ENCODE measurements at places on chromosomes 6 and 20. TPM values are rescaled to one million over a fixed set of nuclear protein-coding genes. Genes with fewer than 3 reads are reported as not detected.
A peak's percentile ranks its signal among the peaks of the same experiment; 100 is the strongest.

DNA sequence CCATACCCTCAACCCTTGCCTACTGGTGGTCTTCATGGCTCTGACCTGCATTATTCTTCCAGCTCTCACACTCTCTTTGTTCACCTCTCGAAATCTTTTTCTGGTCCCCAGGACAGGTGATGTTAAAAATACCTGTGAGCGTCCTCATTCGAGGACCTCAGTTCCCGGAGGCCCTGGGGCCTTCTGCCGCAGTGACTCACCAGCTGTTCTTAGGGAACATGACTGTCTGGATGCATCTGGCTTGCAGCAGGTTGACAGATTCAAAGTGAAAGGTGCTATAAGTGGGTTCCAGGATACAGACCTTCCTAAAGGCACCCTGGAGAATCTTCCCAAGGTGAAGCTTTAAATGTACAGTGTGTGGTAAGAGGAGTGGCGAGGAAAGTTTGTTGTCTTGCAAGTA is 210.4 kb upstream of the KCNG1 start:
- no peak for DNase-seq

MAP1LC3A gene
- total RNA-seq = 3.6 TPM

GRCh38 chr20:41068806-41069205 is 40.2 kb downstream of the TOP1 start:
- DNase-seq = no peak

DNA sequence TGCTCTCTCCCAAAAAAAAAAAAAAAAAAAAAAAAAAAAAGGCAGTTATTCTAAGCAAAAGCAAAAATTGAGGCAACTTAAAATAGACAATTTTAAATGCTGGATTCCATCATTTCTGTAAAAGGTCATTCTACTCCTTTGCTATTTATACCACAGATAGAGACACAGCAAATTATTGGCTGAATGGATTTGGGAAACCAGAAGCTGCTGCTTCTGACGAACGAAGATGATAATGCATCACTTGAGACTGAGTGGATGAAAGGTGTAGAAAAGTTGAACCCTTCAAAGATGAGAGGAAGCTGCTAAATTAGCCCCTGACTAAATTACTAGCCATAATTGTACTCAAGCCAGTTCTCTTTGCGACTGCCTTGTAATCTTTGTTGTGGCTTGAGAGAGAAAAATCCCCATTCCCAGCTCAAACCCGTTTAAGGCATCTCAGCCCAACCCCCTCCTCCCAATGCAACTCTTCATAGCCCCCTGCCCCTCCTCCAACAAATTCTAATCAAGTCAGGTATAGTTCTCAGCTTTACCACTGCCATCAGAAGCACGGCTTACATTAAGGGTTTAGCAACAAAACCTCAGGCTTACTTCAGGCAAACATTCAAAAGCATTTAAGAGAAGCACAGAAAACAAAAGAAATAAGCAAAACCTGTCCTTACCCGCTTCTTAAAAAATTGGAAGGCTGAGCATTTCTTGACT is 1.0 kb downstream of the SGK1 start:
- no peak for DNase-seq

GRCh38 chr6:45423824-45424450 is 46.2 kb upstream of the SUPT3H start:
- peak; percentile 74 for DNase-seq

- no peak for DNase-seq
Measured at GRCh38 chr6:48985025-48985424, 478.0 kb downstream of the MMUT start.

- DNase-seq = no peak
Measured at GRCh38 chr6:15824811-15825210, 162.0 kb upstream of the DTNBP1 start.

- DNase-seq = no peak
Measured at GRCh38 chr6:151089978-151090377, 149.8 kb upstream of the AKAP12 start.

GRCh38 chr6:165184192-165184979 is 125.0 kb downstream of the C6orf118 start:
- no peak for DNase-seq

GRCh38 chr6:150680510-150680909 is 80.8 kb downstream of the PLEKHG1 start:
- DNase-seq = no peak

- DNase-seq = no peak
Measured at GRCh38 chr20:13017883-13018535, 9.2 kb downstream of the SPTLC3 start.

DNA sequence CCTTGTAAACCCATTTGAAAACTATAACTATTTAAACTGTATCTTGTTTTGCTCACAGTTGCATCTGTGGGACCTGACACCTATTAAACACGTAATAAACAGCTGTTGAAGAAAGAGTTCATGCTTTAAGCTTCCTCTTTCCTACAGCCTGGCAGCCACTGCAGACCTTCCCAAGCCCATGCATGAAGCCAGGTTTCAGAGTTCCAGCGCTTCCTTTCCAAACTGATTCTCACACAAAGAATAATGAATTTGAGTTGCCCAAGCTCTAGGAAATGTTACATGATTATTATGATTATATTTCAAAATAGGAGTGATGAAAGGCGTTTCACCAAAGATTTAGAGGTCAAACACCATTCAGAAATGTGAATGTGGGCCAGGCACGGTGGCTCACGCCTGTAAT is 3.7 kb downstream of the AGPAT4 start:
- DNase-seq = no peak

PREX1 gene
- 65.5 TPM for total RNA-seq

- no peak for DNase-seq
Measured at GRCh38 chr6:169230946-169231789, 22.5 kb downstream of the THBS2 start.

GRCh38 chr20:44758247-44759101 is 12.8 kb downstream of the KCNK15 start:
- DNase-seq = no peak

MAP3K5 gene
- total RNA-seq = 8.8 TPM

DNA sequence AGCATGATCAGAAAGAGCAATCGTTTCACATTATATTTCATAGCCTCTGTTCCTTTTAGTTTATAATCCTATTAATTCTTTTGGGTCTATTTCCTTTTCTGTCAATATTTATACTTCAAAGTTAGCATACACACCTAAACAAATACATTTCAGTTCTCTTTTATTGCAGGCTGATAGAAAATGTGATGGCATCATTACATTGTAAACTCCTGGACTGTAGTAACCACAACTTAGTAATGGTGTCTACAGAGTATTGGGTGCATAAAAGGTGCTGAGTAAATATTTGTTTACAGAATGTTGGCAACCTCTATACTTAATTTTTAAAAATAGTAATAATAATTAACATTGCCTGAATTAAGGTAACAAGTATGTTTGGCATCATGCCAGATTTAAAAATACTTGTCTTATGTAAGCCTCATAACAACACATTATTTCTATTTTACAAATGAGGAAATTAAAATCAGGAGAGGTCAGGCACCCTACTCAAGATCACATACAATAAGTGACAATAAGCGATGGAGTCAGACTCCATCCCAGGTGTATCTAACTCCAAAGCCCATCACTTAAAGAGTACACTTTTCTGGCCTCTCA is 195.0 kb downstream of the UBE3D start:
- no peak for DNase-seq

SIRPB1 gene
- total RNA-seq = 2.8 TPM

PAX1 gene
- not detected for total RNA-seq

DNA sequence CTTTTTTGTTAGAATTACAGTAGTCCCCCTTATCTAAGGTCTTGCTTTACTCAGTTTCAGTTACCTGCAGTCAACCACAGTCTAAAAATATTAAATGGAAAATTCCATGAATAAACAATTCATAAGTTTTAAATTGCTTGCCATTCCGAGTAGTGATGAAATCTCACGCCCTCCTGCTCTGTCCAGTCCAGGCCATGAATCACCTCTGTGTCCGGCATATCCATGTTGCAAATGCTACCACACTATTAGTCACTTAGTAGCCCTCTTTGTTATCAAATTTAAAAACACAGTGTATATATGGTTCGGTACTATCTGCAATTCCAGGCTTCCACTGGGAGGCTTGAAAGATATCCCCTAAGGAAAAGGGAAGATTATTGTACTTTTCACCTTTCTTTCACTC is 164.6 kb upstream of the FAM83B start:
- DNase-seq = no peak

APOM gene
- 3.4 TPM for total RNA-seq

DNA sequence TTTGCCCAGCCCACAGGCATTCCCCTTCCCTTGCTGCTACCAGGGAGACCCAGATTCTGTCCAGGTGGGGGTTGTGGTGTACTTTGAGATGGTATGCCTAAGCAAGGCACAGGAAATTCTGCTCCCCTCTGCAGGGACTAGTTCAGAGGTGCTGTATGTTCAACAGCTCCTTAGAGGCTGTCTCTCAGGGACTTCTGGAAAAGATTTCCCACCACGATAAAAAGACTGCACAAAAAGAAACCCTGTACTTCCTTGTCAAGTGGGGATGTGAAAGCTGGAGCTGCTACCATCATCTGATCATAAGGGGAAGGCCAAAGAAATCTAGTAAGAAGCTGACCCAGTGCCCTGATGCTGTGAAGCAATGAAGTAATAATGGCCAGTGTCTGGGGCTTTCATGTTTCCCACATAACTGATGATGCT is 51.5 kb upstream of the SMIM29 start:
- no peak for DNase-seq

DNA sequence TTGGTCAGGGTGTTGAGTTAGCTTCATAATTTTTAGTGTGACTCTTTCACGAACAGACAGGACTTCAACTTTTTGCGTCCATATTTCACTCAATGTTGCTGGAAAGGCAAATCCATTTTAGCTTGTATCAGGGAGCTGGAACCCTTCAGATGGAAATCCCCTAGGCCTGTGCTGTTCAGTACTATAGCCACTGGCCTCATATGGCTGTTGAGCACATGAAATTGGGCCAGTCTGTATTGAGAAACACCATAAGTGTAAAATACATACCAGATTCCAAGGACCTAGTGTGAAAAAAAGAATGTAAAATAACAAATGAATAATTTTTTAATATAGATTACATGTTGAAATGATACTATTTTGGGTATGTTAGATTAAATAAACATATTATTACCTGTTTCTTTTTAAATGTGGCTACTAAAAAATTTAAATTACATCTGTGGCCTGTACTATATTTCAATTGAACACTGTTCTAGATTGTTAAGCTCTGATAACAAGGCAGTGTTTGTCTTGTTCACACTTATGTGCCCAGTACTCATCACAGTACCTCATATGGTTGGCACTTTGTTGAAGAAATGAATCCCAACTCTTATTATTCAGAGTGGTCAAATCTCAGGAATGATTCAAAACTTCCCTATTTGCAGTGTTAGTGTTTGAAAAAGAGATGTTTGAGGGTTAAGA is 34.3 kb downstream of the CTNNBL1 start:
- DNase-seq = no peak

- no peak for DNase-seq
Measured at GRCh38 chr6:154673919-154674318, 59.3 kb upstream of the SCAF8 start.

PTP4A1 gene
- 71.9 TPM for total RNA-seq

DNA sequence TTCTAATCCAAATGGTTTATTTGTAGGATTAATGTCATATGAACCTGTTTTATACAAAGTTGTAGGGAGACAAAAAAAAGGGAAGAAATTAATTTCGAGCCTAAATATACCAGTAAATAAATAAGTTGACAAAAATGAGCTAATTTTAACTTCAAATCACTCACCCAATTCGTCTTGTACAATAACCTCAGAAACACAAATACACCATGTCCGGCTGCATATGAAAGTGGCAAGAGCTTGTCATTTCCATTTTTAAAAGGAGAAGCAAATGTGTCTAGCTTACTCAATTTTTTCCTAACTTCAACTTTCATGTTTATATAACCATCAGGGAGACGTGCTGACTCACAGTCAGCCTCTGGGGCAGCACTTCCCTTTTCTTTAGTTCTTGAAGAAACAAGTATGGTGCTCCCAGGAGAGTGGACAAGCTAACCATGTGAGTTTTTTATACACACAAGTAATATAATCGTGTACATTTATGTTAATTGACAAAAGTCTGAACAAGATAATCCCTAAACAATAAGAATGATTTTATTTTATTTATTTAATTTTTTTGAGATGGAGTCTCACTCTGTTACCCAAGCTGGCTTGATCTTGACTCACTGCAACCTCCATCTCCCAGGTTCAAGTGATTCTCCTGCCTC is 55.5 kb upstream of the SGK1 start:
- DNase-seq = peak; percentile 70

GRCh38 chr6:110674096-110674495 is 141.2 kb downstream of the CDK19 start:
- no peak for DNase-seq

DNA sequence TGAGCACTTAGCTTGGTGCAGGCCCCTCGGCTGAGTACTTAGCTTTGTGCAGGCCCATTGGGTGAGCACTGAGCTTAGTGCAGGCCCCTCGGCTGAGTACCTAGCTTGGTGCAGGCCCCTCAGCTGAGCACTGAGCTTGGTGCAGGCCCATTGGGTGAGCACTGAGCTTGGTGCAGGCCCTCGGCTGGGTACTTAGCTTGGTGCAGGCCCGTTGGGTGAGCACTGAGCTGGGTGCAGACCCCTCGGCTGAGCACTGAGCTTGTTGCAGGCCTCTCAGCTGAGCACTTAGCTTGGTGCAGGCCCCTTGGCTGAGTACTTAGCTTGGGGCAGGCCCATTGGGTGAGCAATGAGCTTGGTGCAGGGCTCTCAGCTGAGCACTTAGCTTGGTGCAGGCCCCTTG is 387.1 kb downstream of the THBS2 start:
- no peak for DNase-seq

GRCh38 chr6:132202574-132202973 is 198.7 kb downstream of the MOXD1 start:
- DNase-seq = no peak

- no peak for DNase-seq
Measured at GRCh38 chr20:3801299-3801698, 5.2 kb downstream of the CDC25B start.

DNA sequence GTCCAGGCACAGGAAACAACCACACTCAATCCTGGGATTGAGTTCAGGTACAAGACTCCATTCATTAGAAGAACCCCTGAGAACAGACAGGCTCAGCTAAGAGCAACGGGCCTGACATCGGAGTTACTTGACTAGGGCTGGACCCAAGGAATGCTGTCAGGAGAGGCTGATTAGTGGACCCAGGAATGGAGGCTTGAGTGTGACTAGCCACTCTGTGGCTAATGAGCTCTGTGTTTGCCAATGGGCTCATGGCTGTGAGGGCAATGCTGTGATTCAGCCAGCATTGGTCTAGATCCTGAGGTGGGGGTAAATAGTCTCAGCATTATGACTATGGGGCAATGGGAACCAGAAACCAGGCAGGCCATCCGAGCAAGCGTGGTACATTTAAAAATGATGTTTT is 71.8 kb downstream of the RIOK1 start:
- DNase-seq = no peak

GRCh38 chr6:169211881-169212280 is 41.8 kb downstream of the THBS2 start:
- no peak for DNase-seq

DNA sequence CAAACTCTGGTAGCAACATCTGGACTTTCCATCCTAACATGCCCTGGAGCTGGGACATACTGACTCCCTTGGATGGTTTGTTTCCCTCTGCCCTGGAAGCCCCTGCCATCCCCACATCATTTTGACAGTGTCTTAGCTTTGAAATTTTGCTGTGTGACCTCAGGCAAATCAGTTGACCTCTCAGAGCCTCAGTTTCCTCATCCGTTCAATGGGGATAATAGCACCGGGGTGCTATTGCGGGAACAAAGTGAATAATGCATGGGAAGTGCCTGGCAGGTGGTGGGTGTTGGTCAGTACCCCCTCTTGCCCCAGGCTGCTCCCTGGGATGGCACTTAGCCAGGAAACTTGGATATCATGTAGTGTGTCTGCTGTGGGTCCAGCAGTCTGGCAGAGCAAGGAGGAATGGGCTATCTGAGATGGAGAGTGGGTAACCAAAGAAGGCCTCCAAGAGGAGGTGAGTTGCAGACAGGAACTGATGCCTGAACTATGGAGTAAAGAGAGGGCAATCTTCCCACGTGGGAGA is 88.6 kb downstream of the MRPL14 start:
- no peak for DNase-seq

KCNK15 gene
- 0.76 TPM for total RNA-seq
